ENCODE measurements at places on chromosomes 7 and 10.

- DNase-seq = no peak
Observed at GRCh38 chr7:50022451-50022850, 70.6 kb downstream of the ZPBP start.

GRCh38 chr7:18715988-18716387 is 220.4 kb downstream of the HDAC9 start:
- DNase-seq = no peak

- no peak for DNase-seq
Observed at GRCh38 chr7:94571816-94572215, 62.2 kb downstream of the CASD1 start.

GRCh38 chr7:19112274-19113001 is 5.0 kb downstream of the TWIST1 start:
- DNase-seq = no peak

DNA sequence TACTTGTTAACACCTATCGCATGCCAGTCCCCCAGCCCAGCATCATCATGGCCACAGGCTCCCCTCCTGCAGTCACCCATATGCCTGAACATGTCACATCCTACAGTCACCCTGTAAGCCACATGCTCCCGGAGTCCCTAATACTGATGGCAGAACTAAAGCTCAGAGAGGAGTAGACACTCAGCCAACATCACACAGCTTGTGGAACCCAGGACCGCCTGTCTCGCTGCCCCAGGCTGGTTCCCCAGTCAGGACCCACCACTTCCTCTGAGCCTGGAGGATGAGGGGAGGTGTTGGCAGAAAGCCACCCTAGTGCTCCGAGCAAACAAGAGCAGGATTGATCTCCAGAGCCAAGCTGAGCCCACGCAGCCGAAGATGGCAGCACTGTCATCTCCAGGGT is 85.0 kb upstream of the MYL10 start:
- DNase-seq = no peak

- no peak for DNase-seq
Observed at GRCh38 chr10:78071140-78071856, 37.6 kb downstream of the RPS24 start.

- DNase-seq = no peak
Observed at GRCh38 chr7:79055722-79056415, 397.6 kb downstream of the MAGI2 start.

DNA sequence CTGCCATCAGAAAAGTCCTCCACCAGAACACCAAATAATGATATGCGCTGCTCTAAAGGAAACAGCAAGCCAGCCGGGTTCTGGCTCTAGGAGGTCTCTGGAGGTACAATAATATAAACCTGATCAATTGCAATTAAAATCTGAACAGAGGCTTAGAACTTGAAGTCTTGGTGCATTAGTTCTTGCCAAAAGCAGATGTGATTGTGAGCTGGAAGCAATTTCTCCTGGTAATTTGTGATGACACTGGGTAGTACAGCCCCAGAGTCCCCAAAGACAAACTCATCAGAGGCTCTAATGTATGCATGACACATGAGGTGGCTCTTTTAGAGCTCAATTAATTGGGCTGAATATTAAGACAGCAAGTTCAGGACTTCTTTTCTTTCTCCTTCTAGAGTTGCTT is 3.3 kb downstream of the ETV1 start:
- no peak for DNase-seq

GRCh38 chr10:60990663-60991062 is 46.7 kb upstream of the RHOBTB1 start:
- no peak for DNase-seq

Measured in caudate nucleus (tissue), 63 donors.